ENCODE measurements at places on chromosomes 3 and 15.
A peak's percentile ranks its signal among the peaks of the same experiment; 100 is the strongest.

GRCh38 chr3:63976161-63976871, 47.0 kb downstream of the PSMD6 start:
- DNase-seq, result no peak

DNA sequence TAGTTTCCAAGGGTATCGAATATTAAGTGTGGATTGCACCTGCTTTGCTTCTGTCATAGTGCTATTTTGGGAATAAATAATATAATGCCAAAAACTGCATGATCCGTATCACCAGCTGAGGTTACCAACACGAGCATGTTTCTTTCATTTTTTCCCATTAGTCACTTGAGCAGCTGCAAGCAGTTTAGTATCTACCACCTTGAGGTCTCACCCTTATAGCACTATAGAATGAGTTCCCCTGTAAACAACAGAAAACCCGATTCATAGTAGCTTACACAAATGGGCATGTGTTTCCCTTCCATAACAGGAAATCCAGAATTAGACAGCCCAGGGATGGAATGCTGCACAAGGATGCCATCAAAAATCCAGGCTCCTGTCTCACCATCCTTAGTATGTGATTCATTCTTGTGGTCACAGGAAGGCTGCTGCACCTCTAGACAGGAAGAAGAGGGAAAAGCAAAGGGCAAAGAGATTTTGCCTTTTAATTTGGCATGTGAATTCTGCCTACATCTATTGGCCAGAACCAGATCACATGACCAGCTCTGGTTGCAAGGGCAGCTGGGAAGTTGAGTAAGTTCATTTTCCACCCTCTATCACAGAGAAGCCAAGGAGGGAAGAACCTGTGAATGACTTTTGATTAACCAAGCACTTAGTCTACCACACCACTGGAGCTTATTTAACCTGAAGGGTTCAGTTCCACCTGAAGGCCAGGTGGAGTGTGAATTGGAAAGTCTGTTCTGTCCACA, 91.3 kb upstream of the SLC25A36 start:
- no peak for DNase-seq

DNA sequence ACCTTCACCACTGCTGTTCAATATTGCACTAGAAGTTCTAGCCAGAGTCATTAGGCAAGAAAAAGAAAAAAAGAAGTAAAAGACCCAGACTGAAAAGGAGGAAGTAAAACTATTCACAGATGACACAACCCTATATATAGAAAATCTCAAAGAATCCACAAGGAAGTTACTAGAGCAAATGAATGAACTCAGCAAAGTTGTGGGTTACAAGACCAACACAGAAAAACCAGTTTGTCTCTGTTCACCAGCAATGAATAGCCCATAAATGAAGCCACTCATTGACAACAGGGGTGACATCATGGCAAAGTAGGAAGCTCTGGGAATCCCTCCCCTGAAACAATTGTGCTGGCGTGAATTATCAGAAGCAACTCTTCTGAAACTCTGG, 4.6 kb downstream of the CFAP100 start:
- peak; percentile 87 for DNase-seq

DNA sequence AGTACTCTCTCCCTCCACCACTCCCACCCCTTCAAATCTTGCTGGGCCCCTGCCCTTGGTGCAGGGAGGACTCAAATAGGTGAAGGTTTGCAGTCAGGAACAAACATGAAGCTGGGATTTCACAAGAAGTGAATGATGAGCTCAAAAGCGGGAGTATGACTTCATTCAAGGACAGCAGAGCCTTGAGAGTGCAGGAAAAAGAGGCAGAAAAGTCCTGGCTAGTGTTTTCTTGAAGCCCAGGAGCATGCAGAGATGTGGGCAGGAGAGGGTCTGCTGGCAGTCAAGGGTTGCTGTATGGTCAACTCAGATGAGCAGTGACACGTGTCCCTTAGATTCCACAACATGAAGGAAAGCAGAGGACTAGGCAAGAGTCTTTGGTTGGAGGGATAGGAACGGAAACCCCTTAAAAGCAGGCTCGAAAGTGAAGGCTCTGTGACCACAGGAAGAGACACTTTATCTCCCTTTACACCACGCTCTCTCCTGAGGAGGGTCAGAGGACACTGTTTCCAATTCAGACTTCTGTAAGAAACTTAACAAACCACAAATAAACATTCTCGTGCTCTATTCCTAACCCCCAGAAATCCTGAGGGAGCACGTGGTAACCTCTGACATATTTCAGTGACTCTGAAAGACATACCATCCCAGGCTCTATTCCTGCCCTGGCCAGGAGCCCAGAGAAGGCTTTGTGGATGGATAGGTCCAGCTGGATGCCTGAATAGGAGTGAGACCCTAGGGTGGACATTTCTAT, 168.0 kb upstream of the NDN start:
- DNase-seq, result no peak

DNA sequence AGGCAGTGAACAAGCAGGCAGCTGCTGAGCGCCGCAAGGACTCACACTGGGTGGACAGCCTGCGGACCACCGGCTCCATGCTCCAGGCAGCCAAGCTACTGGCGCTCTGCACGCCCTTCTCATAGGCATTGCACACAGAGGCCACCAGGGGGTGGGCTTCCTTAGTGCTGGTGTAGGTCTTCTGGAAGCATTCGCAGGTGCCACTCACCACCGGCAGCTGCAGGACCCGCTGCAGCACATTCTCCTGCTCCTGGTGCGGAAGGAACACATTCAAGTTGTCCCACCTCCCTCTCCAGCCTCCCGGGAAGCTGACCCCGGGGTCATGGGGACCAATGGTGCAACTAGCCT, 6.0 kb downstream of the PLIN1 start:
- DNase-seq, result peak; percentile 13

- no peak for DNase-seq
Observed at GRCh38 chr3:114809668-114810413, 337.2 kb downstream of the ZBTB20 start.

DNA sequence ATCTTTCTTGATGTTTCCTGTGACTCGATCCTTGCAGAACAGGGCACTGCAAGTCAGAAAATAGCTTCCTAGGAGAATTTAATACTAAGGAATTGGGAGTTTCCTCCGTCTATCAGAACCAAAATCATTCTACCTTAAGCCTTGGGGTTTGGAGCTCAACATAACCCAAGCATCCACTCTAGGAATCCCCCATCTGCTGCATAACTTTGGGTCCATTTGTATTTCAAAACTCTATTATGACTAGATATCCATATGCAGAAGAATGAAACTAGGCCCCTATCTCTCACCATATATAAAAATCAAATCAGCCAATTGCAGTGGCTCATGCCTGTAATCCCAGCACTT, 61.7 kb upstream of the AKAP13 start:
- DNase-seq, result no peak

DNA sequence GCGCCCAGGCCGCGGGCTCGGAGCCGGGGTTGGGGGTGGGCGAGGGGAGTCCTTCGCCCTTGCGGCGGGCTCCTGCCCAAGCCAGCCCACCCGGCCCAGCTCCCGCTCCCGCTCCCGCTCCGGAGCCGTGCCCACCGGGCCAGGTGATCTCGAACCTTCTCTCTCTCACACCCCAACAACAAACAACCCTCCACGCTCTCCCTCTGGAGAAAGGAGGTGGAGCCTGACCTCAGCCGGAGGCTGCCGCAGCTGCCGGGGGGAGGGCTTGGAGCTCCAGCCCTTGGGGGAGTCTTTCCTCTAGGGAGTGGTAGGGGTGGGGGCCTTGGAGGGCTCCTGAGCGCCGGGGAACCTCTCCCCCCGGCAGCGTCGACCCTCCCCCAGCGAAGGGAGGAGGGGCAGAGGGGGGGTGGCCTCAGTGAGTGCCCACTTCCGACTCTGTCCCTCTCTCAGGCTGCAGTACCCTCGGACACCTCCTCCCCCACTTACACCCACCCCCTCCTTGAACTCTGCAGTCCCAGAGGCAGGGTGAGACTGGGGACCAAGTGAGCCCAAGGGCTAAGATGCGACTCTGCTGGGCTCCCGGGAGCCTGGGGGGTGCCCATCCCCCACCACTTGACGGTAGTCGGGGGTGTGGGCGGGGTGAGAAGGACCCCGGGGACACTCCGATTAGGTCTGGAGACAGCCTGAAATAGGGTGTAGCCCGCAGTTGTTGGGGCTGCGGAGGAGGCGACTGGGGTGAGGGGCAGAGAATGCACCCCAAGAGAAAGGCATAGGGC, 4.4 kb upstream of the BAHD1 start:
- DNase-seq, result no peak

- no peak for DNase-seq
Observed at GRCh38 chr3:36443028-36443686, 62.9 kb downstream of the STAC start.

- DNase-seq, result no peak
Observed at GRCh38 chr3:17063596-17063995, 178.8 kb downstream of the PLCL2 start.

DNA sequence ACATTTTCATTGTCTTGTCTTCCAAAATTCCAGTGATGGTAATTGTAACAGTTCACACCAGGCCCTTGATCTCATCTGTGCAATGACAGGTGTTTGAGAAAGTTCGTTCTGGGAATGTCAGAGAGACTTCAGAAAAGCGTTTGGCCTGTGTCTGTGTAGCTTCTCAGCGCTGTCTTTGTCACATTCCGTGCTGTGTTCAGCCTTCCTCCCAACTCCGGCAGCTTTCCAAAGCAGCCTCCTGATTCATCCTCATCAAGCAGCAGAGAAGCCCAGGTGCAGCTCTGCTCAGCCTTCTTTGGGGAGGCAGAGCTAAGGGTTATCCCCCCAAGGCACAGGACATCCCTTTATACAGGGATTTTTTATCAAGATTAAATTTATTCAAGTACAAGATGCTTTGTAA, 494.0 kb upstream of the SUCLG2 start:
- no peak for DNase-seq

DNA sequence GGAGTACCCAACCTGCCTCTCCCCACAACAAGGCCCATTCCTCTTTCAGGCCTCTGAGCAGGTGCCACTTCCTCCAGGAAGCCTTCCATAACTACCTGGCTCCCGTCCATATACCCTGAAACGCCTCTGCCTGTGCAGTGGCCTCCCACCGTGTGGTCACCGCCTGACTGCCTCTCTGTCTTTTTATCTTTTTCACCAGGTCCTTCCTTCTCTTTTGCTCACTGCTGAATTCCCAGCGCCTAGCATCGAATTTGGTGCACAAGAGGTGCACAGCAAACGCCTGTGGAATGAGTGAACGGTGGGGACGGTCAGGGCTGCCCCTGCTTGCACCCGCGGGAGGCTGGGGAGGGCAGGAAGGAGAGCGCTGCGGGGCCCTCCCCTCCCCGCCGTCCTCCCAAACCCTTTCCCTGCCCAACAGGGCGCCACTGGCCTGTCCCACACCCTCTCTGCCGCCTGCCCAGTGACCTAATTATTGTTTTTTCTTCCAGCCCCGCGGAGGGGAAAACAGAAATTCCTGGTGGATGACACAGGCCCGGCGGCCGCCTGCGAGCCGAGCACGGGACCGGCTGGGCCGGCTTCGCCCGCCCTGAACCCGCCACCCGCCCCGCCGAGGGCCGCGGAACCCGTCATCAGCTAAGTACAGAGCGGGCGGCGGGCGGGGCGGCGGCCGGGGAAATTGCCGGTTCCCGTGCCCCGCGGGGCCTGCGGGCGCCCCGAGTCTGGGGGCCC, 140.1 kb downstream of the SMAD6 start:
- no peak for DNase-seq

DNA sequence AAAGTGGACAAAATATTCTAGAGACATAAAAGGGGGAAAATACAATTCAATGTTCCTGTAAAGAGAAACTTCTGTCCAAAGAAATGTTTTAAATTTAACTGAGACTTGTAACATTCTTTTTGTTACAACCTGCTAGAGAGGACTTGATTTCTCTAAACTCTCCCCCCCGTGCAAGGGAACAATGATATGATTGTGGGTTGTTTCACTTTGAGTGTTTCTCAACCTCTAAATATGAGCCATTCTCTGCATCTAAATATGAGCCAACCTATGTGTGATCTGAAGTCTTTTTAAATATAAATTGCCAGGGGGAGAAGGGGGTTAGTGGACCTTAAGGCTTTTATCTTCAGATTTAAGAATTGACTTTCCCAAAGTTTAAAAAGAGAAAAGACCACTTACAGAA, 14.6 kb downstream of the ZNF860 start:
- no peak for DNase-seq

GRCh38 chr3:31573036-31573779, 40.5 kb downstream of the STT3B start:
- DNase-seq, result peak; percentile 52

- DNase-seq, result peak; percentile 72
Observed at GRCh38 chr3:17894434-17895060, 152.1 kb upstream of the TBC1D5 start.

GRCh38 chr3:194272861-194273742, 78.0 kb downstream of the CPN2 start:
- DNase-seq, result no peak

GRCh38 chr15:73747847-73748590, 5.1 kb downstream of the INSYN1 start:
- DNase-seq, result no peak

All from Kasumi-1 (cell line).